ENCODE measurements at places on chromosomes 6 and 20. TPM values are rescaled to one million over a fixed set of nuclear protein-coding genes. Genes with fewer than 3 reads are reported as not detected.

The DACT2 gene
- 1.5 TPM for total RNA-seq

DNA sequence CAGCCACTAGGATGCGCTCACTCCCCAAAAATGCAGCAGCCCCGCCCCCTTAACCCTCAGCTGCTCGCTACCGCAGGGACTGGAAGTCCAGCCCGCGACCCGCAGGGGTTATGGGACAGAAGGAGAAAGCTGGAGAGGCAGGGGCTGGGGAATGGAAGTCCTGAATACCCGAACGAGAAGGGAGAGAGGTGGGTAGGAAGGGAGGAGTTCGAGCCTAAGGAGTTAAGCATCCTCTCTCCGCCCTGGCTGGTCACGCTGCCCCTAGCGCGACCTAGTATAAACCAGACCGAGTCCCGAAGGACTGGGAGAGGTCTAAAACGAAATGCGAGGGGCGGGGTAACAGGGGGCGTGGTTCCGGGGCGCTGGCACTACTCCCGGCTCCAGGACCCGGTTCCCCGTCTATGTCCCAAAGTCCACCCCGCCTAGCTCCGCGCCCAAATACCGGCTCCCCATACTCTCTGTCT, 448 bp upstream of the DDAH2 start:
- DNase-seq, result no peak

- no peak for DNase-seq
These were observed 213.6 kb upstream of the DTNBP1 start for GRCh38 chr6:15876406-15876805.

The RIMS1 gene
- total RNA-seq, result 5.2 TPM

The SMPD2 gene
- total RNA-seq, result 21.4 TPM

The SYTL3 gene
- total RNA-seq, result 10.8 TPM

- no peak for DNase-seq
These were observed 77.0 kb upstream of the NT5E start for GRCh38 chr6:85372915-85373270.

DNA sequence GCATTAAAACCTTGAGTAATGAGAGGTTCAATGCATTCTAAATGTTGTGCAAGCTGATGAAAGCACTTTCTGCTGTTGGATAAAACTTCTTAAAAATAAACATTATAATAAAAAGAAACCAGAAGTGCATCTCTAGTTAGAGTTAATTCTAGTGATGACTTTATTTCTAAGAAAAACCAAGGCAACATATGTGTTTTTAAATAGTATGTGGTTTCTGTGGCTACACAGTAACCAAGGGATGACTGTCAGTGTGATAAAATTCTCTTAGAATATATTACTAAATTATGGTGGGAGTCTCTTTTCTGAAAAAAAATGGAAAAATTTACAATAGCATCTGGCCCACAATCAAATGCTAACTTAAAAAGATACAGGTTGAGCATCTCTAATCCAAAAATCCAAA, 117.0 kb downstream of the ME1 start:
- no peak for DNase-seq

All from vagina (tissue), 2 donors.